ENCODE measurements at places on chromosomes 16 and 17. TPM values are rescaled to one million over a fixed set of nuclear protein-coding genes. Genes with fewer than 3 reads are reported as not detected.

DNA sequence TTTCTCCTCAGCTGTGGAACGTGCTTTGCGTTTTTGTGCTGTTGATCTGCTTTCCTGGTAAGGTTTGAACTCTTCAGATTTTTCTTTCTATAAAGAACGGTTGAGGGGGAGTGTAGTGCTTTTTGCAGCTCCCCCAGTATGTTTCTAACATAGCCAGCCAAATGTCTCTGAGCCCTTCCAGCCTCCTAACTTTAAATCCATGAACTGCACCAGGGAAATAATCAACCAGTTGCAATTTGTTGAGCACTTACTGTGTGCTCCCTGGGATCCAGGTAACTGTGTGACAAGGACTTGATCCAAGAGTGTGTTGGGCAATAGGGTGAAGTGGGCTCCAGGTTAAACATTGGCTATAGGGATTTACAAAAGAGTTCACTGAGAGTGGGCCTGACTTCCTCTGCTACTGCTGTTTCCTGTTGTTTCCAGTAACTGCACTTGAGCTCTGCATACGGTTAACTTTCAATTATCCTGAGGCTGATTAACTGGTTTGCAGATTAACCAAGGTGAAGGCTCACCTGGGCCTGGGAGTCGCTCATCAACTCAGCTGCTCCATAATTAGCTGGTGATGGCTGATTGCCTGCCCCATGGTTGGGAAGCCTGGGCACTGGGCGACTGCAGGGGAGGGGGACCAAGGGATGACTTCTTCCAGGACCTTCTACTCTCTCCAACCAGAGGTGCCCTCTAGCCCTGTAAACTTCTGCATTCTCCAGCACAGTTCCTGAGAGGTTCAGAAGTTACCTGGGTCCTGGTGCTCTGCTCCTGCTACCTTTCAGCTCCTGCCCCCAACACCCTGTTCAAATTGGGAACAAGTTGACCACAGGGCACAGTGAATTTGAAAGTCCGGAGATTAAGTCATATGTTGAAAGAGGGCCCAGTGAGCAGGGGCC is 19.5 kb downstream of the HLF start:
- H3K36me3 ChIP-seq, result no peaks in the 10 kb centered on the region
- no peaks in the 10 kb centered on the region for H3K27me3 ChIP-seq
- H3K4me1 ChIP-seq, result peaks cover 4% of the 10 kb centered on the region

- DNase-seq, result no peak
- peaks cover 29% of the 10 kb centered on the region for H3K27me3 ChIP-seq
- H3K27ac ChIP-seq, result no peak overlapping the region
- no peaks in the 10 kb centered on the region for H3K4me1 ChIP-seq
Measured at GRCh38 chr16:2792940-2793339, 5.3 kb upstream of the PRSS41 start.

DNA sequence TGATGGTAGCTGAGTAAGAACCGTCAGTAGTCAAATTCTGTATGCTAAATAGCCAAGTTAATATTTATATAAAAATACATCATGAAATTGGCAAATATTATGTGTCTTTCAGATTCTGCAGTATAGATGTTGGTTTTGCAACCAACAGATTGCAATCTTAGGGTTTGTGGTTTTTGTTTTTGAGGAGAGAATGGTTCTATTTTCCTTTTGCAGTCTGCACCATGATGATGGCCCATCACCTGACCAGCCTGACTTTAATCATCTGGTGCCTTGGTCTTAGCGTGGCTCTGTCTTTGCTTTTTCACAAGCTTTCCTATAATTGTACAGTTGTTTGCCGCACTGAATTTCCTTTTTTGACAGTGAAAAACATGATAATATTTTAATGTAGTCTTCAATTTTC is 50.7 kb downstream of the NUP93 start:
- H3K36me3 ChIP-seq, result no peaks in the 10 kb centered on the region
- H3K27me3 ChIP-seq, result no peaks in the 10 kb centered on the region
- no peak for DNase-seq

GRCh38 chr17:65942592-65942991 is 249.3 kb downstream of the CEP112 start:
- no peak overlapping the region for H3K4me3 ChIP-seq
- no peaks in the 10 kb centered on the region for H3K36me3 ChIP-seq
- DNase-seq, result no peak
- no peaks in the 10 kb centered on the region for H3K27me3 ChIP-seq

- H3K4me3 ChIP-seq, result no peak overlapping the region
- H3K27me3 ChIP-seq, result no peaks in the 10 kb centered on the region
- no peaks in the 10 kb centered on the region for H3K4me1 ChIP-seq
Measured at GRCh38 chr16:66811043-66811442, 9.7 kb upstream of the TERB1 start.

Gene NRN1L
- not detected for total RNA-seq

DNA sequence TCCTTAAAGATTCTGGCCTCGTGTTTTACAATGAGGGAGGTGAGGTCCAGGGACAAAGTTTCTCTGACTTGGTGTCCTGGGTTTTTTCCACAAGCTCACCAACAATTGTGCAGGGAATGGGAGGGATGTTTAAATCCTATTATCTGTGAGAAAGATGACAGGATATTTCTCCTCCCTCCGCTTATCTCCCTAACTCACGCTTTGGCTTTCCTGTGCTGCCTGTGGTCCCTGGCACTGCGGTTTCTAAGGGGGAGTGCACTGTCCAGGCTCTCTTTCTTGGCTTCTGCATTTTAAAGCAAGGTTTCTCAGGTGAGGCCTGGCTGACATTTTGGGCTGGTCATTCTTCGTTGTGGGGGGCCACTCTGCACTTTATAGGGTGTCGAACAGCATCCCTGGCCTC is 16.4 kb downstream of the GGA3 start:
- H3K4me1 ChIP-seq, result peaks cover 66% of the 10 kb centered on the region
- H3K4me3 ChIP-seq, result no peak overlapping the region
- peak overlapping the region; percentile 71 for H3K27ac ChIP-seq

- DNase-seq, result peak; percentile 79
- no peaks in the 10 kb centered on the region for H3K27me3 ChIP-seq
- no peak overlapping the region for H3K27ac ChIP-seq
- peaks cover 19% of the 10 kb centered on the region for H3K4me1 ChIP-seq
Measured at GRCh38 chr16:88566158-88566557, 4.0 kb upstream of the ZC3H18 start.

DNA sequence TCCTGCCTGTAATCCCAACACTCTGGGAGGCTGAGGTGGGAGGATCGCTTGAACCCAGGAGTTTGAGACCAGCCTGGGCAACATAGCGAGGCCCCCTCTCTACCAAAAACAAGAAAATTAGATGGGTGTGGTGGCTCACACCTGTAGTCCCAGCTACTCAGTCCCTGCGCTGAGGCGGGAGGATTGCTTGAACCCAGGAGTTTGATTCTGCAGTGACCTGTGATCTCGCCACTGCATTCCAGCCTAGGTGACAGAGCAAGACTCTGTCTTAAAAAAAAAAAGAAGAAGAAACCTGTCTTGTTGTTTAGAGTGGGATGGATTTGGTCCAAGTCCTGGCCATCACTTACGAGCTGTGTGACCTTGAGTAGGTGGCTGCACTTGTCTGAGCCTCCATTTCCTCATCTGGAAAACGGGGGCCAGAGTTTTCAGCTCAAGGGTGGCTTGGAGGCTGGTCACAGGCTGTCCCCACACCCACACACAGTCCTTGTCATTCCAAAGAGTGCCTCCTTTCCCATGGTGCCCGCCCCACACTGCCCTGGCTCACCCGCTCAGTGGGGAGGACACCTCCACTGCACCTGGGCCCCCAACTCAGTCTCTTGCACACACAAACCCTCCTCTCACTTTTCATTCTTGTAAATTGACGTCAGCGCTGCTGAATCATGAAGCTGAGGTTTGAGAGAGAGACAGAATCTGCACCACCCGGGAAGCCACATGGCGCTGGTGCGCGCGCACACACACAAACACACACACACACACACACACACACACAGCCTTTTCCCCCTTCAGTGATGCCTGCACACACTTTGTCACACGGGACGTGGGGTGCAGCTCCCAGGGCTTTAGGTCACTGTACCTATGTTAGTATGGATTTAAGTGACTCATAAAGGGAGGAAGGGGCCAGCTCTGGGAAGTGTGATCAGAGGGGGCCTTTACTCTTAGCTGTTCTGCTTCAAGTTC is 4.2 kb downstream of the SOCS1 start:
- DNase-seq, result peak; percentile 80
- H3K36me3 ChIP-seq, result peaks cover 48% of the 10 kb centered on the region
- H3K4me1 ChIP-seq, result peaks cover 38% of the 10 kb centered on the region
- H3K27ac ChIP-seq, result peak overlapping the region; percentile 96
- peak overlapping the region; percentile 96 for H3K4me3 ChIP-seq
- H3K27me3 ChIP-seq, result no peaks in the 10 kb centered on the region

Gene CSH2
- total RNA-seq, result not detected

DNA sequence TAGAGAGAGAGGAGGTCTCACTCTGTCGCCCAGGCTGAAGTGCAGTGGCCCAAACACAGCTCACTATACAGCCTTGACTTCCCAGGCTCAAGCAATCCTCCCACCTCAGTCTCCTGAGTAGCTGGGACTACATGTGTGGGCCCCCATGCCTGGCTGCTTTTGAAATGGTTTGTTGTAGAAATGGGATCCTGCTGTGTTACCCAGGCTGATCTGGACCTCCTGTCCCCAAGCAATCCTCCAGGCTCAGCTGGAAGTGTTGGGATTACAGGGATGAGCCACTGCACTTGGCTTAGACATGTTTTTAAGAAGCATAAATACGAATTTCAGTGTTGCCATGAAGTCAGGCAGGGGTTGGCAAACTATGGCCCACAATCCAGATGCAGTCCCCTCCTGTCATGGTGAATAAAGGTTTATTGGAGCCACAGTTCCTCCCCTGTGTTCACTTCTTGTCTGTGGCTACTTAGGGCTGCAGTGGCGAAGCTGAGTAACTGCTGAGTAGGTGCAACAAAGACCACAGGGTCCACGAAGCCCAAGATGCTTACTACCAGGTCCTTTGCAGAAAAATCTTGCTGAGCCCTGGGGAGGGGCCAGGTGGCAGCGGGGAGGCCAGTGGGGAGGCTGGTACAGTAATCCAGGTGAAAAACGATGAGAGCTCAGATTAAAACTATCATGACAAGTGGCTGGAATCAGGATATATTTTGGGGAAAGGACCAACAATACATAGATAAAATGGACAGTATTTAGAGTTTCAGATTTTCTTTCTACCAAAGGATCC is 35.2 kb downstream of the TNFRSF13B start:
- H3K4me1 ChIP-seq, result no peaks in the 10 kb centered on the region
- H3K27me3 ChIP-seq, result no peaks in the 10 kb centered on the region
- H3K4me3 ChIP-seq, result no peak overlapping the region
- DNase-seq, result no peak

Gene CDH1
- 0.16 TPM for total RNA-seq

DNA sequence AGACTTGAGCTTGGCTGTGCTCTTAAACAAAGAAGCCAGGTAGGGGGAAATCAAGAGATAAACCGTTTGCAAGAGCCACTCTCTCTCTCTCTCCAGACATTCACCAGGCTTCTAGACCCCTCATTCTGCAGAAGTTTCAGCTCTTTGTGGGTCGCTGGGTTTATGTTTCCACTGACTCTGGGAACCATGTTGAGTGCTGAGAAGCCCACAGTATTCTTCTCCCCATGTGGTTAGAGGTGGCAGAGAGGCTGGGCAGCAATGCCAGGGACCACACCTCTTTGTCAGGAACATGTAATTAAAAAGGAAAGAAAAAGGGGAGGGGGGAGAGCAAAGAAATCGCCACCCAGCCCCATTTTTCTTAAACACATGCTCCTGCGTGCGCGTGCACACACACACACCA is 154.8 kb upstream of the SOX9 start:
- no peak overlapping the region for H3K4me3 ChIP-seq
- H3K27me3 ChIP-seq, result no peaks in the 10 kb centered on the region
- H3K36me3 ChIP-seq, result no peaks in the 10 kb centered on the region
- no peaks in the 10 kb centered on the region for H3K4me1 ChIP-seq
- no peak for DNase-seq
- no peak overlapping the region for H3K27ac ChIP-seq

DNA sequence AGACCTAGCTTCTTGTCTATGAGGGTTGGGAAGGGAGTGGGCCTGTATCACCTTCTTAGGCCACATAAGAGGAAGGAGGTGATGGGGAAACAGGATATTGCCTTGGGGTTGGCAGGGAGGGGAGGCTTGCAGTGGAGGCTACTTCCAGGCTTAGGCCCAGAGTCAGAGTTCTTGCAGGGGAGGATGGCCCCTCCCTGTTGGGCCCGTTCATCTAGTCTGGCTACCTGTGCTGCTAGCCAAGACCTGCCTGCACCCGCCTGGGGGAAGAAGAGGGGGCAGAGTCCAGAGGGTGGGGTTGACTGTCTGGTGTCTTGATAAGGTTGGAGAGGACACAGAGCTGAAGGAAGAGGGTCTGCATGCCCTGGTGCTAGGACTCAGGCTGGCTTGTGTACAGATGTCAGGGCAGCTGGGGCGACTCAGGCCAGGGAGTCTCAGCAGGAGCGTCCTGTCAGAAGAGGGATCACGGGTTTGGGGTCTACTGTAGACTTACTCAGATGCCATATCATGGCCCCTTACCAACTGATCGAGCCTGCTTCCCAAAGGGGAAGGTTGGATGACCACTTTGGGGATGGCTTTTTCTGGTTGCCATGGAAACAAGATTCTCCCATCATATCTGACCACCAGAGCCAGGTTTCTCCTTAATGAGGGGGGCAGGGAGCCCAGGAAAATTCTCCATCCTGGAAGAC is 5.3 kb downstream of the KDM6B start:
- peaks cover 62% of the 10 kb centered on the region for H3K4me1 ChIP-seq
- H3K36me3 ChIP-seq, result peaks cover 12% of the 10 kb centered on the region
- H3K4me3 ChIP-seq, result peak overlapping the region; percentile 58

GRCh38 chr17:61235001-61235826 is 164.4 kb upstream of the TBX2 start:
- DNase-seq, result no peak
- H3K4me3 ChIP-seq, result no peak overlapping the region
- H3K27ac ChIP-seq, result no peak overlapping the region
- H3K36me3 ChIP-seq, result no peaks in the 10 kb centered on the region

- H3K36me3 ChIP-seq, result no peaks in the 10 kb centered on the region
- H3K27me3 ChIP-seq, result peaks cover 4% of the 10 kb centered on the region
- DNase-seq, result no peak
Measured at GRCh38 chr17:77042476-77043231, 98.1 kb upstream of the SEC14L1 start.

- no peak overlapping the region for H3K27ac ChIP-seq
- no peak for DNase-seq
- H3K4me1 ChIP-seq, result no peaks in the 10 kb centered on the region
Measured at GRCh38 chr16:58011652-58012051, 10.4 kb downstream of the USB1 start.

DNA sequence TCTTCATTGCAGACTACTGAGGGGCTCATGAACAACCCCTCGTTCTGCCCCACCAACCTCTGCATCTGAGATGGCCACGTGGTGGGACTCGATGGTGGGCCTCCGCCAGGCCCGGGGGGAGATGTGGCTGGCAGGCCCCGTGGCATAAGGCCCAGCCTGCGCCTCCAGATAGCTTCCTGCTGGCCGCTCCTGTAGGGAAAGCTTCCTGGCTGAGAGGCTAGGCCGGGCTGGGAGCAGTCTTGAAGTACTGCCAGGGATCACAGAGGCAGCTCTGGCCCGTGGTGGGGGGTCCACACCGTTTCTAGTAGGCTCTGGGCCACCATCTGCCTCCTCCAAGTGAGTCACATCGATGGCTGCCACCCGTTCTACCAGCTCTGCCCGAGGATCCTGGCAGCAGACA is 7.6 kb downstream of the CAMKK1 start:
- no peaks in the 10 kb centered on the region for H3K36me3 ChIP-seq
- no peaks in the 10 kb centered on the region for H3K27me3 ChIP-seq
- no peak overlapping the region for H3K4me3 ChIP-seq
- DNase-seq, result no peak
- H3K27ac ChIP-seq, result no peak overlapping the region
- peaks cover 21% of the 10 kb centered on the region for H3K4me1 ChIP-seq

Gene ATF7IP2
- 19.4 TPM for total RNA-seq

- no peak for DNase-seq
- no peaks in the 10 kb centered on the region for H3K36me3 ChIP-seq
- no peaks in the 10 kb centered on the region for H3K4me1 ChIP-seq
- no peak overlapping the region for H3K4me3 ChIP-seq
- H3K27ac ChIP-seq, result no peak overlapping the region
- H3K27me3 ChIP-seq, result peaks cover 5% of the 10 kb centered on the region
Measured at GRCh38 chr16:77674888-77675287, 47.4 kb upstream of the NUDT7 start.

Gene GSDMA
- total RNA-seq, result 0.14 TPM

All from activated naive CD8-positive, alpha-beta T cell treated with anti-CD3 and anti-CD28 coated beads for 36 hours (primary cell).